Mucosa of gallbladder (tissue), 1 donor: ENCODE measurements at places on chromosomes 7 and 10.
A peak's percentile ranks its signal among the peaks of the same experiment; 100 is the strongest.

DNA sequence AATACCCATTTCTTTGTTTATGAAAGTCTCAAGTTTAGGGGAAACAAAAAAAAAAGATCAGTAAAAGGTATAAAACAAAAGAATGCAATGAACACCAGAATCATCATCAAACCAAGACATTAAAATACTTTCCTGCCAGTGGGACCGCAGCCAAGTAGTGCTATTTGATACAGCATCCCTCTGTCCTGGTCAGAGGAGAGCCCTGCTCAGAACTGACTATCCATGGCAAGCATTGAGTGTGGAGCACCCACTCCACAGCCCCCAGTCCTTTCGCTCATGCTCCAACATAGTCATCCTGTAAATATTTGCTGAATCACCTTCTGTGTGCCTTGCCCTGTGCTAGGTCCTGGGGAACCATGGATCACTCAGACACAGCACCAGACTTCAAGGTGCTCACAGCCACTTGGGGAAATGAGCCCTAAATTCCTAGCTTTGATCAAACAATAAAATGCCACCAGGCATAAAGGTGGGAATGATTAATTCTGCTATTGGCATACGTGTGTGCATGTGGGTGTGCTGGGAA is 213.6 kb upstream of the TBX20 start:
- DNase-seq = no peak

- DNase-seq = no peak
Observed at GRCh38 chr7:26850193-26850651, 14.2 kb downstream of the SKAP2 start.

GRCh38 chr7:20267482-20267881 is 50.3 kb upstream of the MACC1 start:
- DNase-seq = no peak

DNA sequence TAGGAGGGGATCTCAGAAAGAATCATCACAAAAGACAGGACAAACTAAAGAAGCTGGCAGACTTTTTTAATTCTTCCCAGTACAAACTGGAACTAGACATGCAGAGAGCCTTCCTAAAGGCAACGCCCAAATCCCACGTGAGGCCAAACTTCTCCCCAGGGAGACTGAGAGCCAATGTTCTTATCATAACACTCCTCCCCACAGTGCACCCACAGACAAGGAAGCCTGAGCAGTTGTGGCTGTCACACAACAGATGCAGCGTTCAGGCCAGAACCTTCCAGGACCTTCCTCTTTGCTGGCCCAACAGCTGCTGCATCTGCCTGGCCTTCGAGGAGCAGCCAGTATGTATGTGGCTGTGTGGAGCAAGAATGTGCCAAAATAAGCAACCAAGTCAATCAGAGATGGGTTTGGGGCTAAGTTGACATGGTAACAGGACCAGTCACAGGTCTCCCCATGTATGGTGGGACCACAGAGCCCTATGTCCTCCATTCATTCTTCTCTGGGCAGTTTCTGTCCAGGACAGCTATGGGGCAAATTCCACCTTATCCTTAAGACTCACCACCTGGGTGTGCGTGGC is 34.9 kb downstream of the SRPK2 start:
- DNase-seq = peak; percentile 47

DNA sequence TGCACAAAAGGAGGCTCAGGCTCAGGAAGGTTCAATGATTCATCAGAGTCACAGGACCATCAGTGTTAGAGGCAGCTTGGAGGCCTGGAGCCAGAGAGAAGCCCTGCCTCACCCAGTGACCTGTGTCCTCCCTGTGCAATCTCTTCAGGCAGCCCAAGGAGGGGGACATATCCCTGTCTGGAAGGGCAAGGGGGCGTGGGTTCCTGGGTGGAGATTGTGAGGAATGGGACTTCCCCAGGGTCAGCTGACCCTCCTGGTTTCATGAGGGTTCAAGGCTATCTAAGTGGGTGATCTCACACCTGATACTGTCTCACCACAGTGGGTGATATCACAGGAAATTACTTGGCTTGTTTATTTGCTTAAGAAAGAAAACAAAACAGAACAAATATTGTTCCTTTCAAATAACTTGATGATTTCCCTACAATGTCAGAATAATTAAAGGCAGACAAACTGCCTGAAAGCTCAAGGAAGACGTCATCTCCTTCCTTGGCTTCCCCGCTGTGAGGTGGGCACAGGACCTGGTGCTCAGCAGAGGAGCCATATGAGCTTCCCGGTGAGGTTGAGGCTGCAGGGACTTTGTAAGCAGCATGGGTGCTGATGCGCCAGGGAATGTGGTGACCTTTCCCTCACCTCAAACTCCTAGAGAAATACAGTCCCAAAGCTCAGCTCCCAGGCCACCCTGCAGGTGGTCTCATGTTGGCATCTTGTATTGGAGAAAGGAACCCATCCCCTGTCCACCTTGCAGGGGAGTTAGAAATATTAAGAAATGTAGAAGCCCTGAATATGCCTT is 763.2 kb downstream of the GRID1 start:
- DNase-seq = no peak

GRCh38 chr10:117005527-117006055 is 604 bp upstream of the SHTN1 start:
- DNase-seq = no peak

- no peak for DNase-seq
Observed at GRCh38 chr7:43311694-43312093, 199.2 kb downstream of the HECW1 start.

DNA sequence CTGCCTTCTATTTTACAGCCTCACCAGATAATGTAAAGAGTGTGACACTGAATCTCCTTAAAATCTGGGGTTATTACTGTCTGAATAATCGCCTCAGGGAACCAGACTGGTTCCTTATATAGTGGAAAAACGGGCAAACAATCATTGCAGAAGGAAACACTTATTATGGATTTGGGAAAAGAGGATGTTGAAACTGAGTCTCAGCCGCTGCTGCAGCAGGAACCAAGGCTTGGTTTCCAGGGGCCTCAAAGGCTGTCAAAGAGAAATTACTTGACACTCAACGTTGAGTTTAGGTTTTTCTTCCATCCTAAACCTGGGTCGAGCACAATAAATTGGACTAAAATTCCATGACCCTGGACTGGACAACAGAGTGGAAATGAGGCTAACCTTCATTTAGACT is 103.8 kb upstream of the AHR start:
- no peak for DNase-seq

DNA sequence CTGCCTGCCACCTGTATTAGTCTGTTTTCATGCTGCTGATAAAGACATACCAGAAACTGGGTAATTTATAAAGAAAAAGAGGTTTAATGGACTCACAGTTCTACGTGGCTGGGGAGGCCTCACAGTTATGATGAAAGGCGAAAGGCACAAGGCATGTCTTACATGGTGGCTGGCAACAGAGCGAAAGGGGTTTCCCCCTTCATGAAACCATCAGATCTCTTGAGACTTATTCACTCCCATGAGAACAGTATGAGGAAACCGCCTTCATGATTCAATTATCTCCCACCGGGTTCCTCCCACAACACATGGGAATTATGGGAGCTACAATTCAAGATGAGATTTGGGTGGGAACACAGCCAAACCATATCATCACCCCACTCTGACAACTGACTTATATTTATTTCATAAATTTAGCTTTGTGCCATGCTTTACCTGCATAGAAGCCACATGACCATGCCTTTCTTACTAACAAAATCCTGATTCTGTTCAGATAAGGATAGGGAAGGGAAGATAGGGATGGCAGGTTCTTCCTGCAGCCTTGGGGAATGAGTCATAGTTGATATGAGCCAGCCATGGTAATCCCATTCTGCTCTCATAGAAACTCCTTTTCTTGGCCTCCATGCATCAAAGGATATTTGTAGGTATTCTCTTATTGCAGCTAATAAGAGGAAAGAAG is 191.3 kb upstream of the AGK start:
- DNase-seq = no peak

DNA sequence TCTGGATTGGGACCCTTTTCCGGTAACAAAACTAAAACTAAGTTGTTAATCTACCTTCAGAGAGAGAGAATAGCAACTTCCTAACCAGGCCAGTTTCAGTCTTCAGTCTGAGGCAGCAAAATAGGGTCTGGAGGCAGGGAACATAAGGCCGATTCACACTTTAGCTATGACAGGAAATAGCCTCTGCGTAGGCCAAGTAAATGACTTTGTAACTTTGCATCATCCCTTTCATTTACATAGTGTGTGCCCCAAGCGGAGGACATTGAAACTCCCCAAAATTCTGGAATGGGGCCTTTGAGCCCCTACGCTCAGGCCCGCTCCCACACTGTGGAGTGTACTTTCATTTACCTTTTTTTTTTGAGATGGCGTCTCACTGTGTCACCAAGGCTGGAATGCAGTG is 1.7 kb upstream of the UPP1 start:
- no peak for DNase-seq

- no peak for DNase-seq
Observed at GRCh38 chr10:133088956-133089800, 1.5 kb downstream of the ADGRA1 start.

- no peak for DNase-seq
Observed at GRCh38 chr10:77964811-77965210, 38.3 kb upstream of the DLG5 start.

GRCh38 chr7:28433699-28434219 is 21.4 kb downstream of the CREB5 start:
- DNase-seq = no peak

GRCh38 chr7:11727864-11728263 is 104.1 kb downstream of the THSD7A start:
- DNase-seq = no peak

DNA sequence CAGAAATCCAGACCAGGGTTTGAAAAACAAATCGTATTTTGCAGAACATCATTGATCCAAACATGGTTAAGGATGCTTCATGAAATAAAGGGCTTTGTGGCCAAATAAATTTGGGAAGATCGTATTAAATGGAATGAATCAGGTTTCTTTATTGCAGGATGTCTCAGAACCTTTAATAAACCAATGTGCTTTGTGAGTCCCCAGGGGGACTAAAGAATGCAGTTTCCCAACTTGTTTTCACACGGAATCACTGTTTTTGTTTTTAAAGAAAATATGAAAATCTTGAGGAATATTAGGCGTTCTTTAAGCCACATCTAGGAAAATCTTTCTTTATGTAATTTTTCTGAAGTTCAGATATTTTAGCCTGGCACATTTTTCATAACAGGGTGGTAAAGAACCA is 16.8 kb upstream of the CCDC172 start:
- DNase-seq = no peak

DNA sequence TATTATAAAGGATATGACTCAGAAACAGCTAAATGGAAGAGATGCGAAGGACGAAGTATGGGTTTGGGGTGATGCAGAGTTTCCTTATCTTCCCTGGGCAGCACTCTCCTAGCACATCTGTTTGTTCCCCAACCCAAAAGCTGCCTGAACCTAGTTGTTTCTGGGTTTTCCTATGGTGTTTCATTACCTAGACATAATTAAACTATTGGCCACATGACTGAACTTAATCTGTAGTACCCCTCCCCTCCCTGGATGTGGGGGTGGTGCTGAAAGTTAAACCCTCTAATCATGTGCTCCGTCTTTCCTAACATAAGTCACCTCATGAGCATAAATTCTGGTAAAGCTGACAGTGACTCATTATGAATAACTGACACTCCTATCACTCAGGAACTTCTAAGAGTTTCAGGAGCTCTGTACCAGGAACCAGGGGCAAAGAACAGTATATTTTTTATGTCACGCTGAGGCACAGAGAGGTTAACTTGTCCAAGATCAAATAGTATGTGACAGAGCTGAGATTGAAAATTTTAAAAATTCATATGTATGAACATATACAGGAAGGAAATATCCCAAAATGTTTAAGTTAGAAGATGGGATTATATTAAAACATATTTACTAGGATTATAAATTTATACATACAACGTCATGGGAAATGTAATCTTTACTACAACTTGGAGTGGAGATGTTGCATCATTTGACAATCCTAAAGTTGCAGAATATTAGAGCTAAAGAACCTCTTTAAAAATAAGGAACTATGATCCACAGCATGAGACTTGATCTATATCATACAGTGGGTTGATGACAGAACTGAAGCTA is 4.8 kb downstream of the STRIP2 start:
- DNase-seq = no peak
